Gastrocnemius medialis (tissue), 4 donors: ENCODE measurements at places on chromosomes 1 and 21.

DNA sequence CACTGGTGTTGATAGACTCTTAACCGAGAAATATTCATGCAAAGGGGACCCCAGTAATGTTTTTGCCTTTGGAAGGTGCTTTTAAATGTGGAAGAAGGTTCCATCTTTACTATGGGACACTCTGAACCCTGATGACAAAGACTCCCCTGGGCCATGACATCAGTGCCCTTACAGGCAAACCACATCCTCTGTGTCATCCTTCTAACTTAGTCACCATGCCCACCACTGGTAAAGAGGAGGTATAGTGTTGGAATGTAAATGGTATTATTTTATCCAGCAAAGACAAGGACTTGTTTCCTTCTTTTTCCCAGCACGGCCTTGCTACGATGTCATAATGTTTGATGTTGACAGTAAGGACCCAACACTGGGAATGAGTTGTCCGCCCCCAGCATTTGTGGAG lies 12.6 kb downstream of the METTL13 start:
- no peak for DNase-seq

DNA sequence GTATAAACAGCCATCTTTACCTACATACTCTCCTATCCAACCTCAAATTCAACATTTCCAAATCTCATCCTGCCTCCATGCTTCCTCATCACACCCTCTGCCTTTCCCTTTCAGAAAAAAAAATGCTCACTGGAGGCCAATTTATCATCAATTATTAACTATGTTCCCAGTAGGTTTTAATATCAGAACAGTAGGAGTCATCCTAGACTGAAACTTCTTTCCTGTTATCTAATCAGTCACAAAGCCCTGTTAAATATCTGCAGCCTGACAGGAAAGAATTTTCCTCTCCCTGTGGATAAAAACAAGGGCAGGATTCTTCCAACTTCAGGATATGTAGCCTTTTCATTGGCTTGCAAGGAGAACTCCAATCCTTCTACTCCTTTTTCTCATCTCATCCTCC lies 28.4 kb downstream of the EGLN1 start:
- DNase-seq, result no peak

- no peak for DNase-seq
These were observed 352.9 kb downstream of the LTN1 start for GRCh38 chr21:28639737-28640136.

DNA sequence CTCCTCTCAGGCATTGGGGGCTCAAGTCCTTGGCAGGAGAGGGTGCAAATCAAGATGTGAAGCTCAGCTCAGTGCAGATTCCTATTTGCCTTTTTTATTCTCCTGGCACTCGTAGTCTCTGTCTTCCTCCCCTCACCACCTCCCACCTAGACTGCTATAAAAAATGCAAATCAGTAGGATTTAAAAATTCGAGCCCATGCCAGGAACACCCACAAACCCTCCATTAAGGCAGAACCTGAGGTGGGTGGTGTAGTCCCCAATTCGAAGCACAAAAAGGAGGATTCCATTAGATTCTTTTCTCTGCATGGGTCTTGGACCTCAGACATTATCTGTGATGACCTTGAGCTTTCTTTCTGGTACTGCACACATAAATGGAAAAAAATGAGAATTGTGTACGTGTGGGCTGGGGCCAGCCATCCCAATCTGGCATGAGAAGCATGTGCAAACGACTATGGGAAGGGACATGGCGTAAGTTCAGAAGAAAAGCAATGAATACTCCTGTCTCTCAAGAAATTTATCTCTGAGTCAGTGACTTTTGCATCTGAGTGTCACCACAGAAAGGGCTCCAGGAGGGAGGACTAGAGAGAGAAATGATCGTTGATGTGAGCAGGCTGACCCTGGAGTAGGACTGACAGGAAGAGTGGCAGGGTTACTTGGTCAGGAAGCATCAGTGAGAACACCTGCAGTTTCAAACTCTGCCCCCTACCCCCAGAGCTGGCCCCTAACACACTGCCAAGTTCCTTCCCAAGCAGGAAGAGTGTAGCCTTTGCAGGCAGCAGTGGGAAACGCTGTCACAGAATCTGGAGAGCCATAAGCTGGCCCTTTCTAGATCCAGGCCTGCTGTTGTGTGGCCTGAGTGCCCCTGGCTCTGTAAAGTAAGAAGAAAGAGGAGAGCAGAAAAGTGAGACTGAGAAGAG lies 1.7 kb downstream of the INKA2 start:
- no peak for DNase-seq
